A549 treated with RU486 at 1 μM for 4 hours (cell line): ENCODE measurements at places on chromosomes 2 and 18. TPM values are rescaled to one million over a fixed set of nuclear protein-coding genes. Genes with fewer than 3 reads are reported as not detected.

The NEUROD1 gene
- not detected in 5 replicates for total RNA-seq

The ABCB11 gene
- 0.02 to 0.31 TPM (median 0.05 TPM) in 3 of 5 replicates, not detected in the others for total RNA-seq

The KANSL1L gene
- 0.28 to 0.48 TPM (median 0.41 TPM) in 5 replicates for total RNA-seq

The HNMT gene
- total RNA-seq, result 0.49 to 1.8 TPM (median 0.85 TPM) in 5 replicates

The ZSWIM2 gene
- total RNA-seq, result not detected in 5 replicates

The NOSTRIN gene
- total RNA-seq, result 1.7 to 2.3 TPM (median 2.0 TPM) in 5 replicates

The LDLRAD4 gene
- total RNA-seq, result 1.1 to 2.8 TPM (median 1.3 TPM) in 5 replicates

The CNDP1 gene
- total RNA-seq, result not detected in 5 replicates

The ALLC gene
- total RNA-seq, result 0.21 TPM in 1 of 5 replicates, not detected in the others

The SLC9A4 gene
- total RNA-seq, result not detected in 5 replicates

The ERMN gene
- total RNA-seq, result not detected in 5 replicates

The PXDN gene
- 7.3 to 13.0 TPM (median 11.4 TPM) in 5 replicates for total RNA-seq

The STON1 gene
- 0.30 to 0.50 TPM (median 0.44 TPM) in 5 replicates for total RNA-seq

The FZD7 gene
- 4.9 to 7.8 TPM (median 7.3 TPM) in 5 replicates for total RNA-seq

The POTEJ gene
- total RNA-seq, result not detected in 5 replicates

The CYRIA gene
- total RNA-seq, result 0.06 to 0.18 TPM (median 0.10 TPM) in 5 replicates

The LYG1 gene
- 1.1 to 1.8 TPM (median 1.5 TPM) in 5 replicates for total RNA-seq

The UGT1A8 gene
- total RNA-seq, result 0.06 to 0.13 TPM in 2 of 5 replicates, not detected in the others

The DYNAP gene
- total RNA-seq, result not detected in 5 replicates

The RTP5 gene
- not detected in 5 replicates for total RNA-seq

The RDH14 gene
- 36.9 to 43.9 TPM (median 39.6 TPM) in 5 replicates for total RNA-seq

The LYG2 gene
- 0.17 TPM in 1 of 5 replicates, not detected in the others for total RNA-seq

The HSPD1 gene
- total RNA-seq, result 534 to 719 TPM (median 649 TPM) in 5 replicates

The IL36G gene
- not detected in 5 replicates for total RNA-seq

The CREG2 gene
- total RNA-seq, result 5.5 to 10.0 TPM (median 8.8 TPM) in 5 replicates

The INPP5D gene
- total RNA-seq, result 0.43 to 1.4 TPM (median 0.51 TPM) in 5 replicates

The KCNG2 gene
- not detected in 5 replicates for total RNA-seq

The KCNE4 gene
- 0.63 to 1.2 TPM (median 0.79 TPM) in 5 replicates for total RNA-seq

The DSG4 gene
- not detected in 5 replicates for total RNA-seq

The ADCYAP1 gene
- total RNA-seq, result not detected in 5 replicates

The GPC1 gene
- total RNA-seq, result 145 to 235 TPM (median 200 TPM) in 5 replicates

The ACKR3 gene
- 19.7 to 29.6 TPM (median 24.3 TPM) in 5 replicates for total RNA-seq

The L3MBTL4 gene
- not detected in 5 replicates for total RNA-seq

The RAX gene
- not detected in 5 replicates for total RNA-seq

The GPBAR1 gene
- total RNA-seq, result 0.09 to 0.21 TPM (median 0.13 TPM) in 4 of 5 replicates, not detected in the other

The PMAIP1 gene
- 9.8 to 16.3 TPM (median 13.2 TPM) in 5 replicates for total RNA-seq
